ENCODE measurements at places on chromosomes 7 and 10. TPM values are rescaled to one million over a fixed set of nuclear protein-coding genes. Genes with fewer than 3 reads are reported as not detected.
A peak's percentile ranks its signal among the peaks of the same experiment; 100 is the strongest.

Gene ZNF365
- total RNA-seq: not detected

Gene HPSE2
- not detected for total RNA-seq

Gene MMP21
- 0.16 TPM for total RNA-seq

Gene ASB10
- total RNA-seq: not detected

Gene CALHM2
- 3.2 TPM for total RNA-seq

Gene ADCYAP1R1
- 4.6 TPM for total RNA-seq

Gene CCDC3
- 1.6 TPM for total RNA-seq

Gene C10orf62
- not detected for total RNA-seq

Gene C10orf143
- total RNA-seq: 4.0 TPM

Gene INTS15
- 21.8 TPM for total RNA-seq

Gene CRPPA
- 0.80 TPM for total RNA-seq

GRCh38 chr10:125662584-125662983 is 20.4 kb downstream of the TEX36 start:
- no peak for DNase-seq

- DNase-seq: no peak
Measured at GRCh38 chr7:94426980-94427875, 32.5 kb downstream of the COL1A2 start.

DNA sequence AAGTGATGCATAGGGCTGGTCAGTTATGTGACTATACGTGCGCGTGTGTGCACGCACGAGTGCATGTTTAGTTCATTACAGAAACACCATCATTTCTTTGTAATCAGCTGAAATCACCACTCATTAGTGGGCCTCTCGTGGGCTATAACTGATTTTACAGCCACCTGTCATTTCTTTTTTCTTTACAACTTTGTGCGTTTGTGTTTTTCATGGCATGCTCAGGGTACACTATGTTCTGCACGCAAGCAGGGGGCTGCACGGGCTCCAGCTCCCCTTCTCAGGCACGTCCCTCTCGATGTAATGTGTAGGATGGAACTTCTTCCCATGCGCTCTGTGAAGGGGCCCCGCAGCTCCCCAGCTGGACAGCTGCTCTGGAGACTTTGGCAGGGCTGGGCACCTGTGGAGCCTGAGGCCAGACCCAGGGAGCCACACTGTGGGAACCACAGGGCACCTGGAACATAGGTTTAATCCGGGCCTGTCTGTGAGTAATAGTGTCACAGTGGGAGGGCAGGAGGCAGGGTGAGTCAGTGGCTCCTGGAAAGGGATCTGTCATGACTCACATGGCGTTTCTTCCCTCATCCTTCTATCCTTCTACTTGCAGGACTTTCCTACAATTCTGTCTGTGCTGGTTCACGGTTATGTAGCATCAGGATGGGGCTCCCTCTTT is 4.9 kb downstream of the GCK start:
- DNase-seq: no peak

- DNase-seq: no peak
Measured at GRCh38 chr7:113076703-113077102, 9.9 kb downstream of the GPR85 start.

DNA sequence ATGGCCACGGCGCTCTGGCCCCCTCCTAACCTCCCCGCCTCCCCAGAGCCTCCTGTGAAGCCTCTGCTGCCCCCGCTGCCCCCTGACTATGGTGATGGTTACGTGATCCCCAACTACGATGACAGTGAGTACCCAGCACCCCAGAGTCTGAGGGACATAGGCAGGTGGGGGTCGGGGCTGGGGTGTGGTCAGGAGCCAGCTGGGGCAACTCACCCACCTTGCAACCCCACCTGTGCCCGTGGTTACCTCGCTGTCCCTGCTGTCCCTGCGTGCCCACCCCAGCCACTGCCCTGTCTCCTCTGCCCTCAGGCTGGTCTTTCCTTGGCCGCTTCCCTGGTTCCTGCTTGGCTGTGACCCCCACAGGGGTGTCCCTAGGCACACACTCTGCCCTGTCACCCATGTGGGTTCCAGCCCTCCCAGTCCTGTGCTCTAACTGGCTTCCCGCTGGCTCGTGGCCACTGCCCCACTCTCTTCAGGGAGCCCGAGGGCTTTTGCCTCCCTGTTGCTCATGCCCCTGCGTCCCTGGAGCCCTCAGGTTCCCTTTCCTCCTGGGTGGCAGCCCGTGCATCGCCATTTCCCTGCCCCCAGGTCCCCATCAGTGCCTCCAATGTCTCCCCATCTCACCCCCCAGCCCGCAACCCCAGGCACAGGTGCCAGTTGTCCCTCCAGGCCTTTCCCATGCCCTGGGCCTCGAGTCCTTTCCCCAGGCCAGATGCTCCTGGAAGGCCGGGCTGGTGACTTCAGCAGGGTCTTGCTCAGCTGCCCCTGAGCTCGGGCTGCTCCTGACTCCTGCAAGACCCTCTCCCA is 4.0 kb downstream of the AEBP1 start:
- no peak for DNase-seq

- no peak for DNase-seq
Measured at GRCh38 chr10:78865538-78865875, 203.3 kb upstream of the ZMIZ1 start.

GRCh38 chr10:76581506-76582256 is 1055.9 kb downstream of the KCNMA1 start:
- DNase-seq: no peak

DNA sequence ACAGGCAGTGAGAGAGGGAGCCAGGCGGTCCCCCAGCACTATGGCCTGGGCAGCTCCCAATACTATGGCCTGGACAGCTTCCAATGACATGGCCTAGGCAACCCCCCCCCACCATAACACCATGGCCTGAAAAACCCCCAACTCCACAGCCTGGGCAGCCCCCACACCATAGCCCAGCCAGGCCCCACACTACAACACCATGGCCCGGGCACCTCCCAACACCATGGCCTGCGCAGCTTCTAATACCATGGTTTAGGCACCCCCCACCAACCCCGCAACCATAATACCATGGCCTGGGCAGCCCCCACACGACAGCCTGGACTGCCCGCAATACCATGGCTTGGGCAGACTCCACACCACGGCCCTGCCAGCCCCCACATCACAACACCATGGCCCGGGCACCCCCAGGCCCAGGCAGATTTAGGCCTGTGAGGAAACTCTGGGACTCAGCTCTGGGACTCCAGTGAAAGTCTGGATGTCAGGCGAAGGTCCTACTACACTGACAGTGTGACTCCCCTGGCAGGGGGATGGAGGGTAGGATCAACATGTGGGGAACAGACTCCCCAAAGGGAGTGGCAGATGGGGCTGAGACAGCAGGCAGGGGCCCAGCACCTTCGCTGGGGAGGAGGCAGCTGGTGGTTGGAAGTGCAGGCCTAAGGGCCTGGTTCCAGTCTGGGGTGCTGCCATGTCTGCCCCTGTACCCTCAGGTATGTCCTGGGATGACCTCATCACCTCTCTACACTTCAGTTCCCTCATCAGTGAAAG is 8.7 kb downstream of the CPXM2 start:
- no peak for DNase-seq

GRCh38 chr10:125982260-125982948 is 86.0 kb downstream of the FANK1 start:
- DNase-seq: peak; percentile 17

- DNase-seq: no peak
Measured at GRCh38 chr7:48901966-48902365, 22.4 kb upstream of the CDC14C start.

- DNase-seq: no peak
Measured at GRCh38 chr7:114812570-114812969, 109.3 kb upstream of the MDFIC start.

GRCh38 chr10:49254556-49255318 is 44.2 kb upstream of the C10orf71 start:
- no peak for DNase-seq

GRCh38 chr7:19526639-19527038 is 182.2 kb downstream of the POLR1F start:
- DNase-seq: no peak

DNA sequence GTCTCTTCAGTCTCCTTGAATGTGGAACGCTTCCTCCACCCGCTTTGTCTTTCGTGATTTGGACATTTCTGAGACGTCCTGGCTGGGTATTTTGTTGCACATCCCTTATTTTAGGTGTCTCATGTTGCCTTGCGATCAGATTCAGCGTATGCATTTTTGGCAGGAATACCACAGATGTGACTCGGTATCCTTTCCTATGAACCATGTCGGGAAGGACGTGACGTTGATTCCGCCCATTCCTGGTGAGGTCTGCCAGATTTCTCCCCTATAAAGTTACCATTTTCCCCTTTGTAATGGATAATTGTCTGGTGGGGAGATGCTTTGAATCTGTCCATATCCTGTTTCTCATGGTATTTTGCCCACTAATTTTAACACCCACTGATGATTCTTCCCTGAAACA is 49.6 kb downstream of the RBM17 start:
- no peak for DNase-seq

DNA sequence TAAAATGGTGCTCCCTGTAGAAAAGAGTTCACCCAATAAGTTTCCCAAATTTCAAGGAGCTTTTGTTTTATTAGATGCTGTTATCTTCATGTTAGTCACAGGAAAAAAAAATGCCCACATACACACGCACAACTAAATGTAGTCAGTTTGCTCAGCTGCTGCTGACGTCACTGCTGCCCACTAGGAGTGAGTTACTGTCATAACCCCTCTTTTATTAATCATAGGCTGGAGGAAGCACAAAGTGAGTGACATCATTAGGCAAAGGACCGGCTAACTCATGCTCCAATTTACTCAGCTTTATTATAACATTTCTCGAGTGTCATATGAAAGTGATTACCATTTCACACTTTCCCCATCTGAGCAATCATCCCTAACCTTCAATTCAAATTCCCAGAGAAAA is 6.7 kb upstream of the INHBA start:
- no peak for DNase-seq

DNA sequence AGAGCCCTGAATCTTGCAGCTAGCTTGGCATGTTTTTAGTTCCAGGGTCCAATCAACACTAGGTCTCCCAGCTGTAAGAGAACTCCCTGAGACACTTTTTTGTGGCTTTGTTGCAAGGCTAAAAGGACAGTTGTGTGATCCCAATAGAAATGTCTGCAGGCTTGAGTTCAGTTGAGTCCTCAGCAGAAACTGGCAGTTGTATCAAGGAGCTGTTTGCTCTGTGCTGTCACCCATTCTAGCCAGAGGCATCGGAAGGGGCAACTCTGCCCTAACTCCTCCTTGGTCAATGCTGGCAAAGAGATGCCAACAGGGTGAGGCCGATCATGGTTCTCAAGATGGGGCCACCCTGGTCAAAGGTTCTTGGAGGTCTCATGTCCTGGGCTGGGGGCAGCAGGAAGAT is 224.1 kb downstream of the BUB3 start:
- DNase-seq: no peak

DNA sequence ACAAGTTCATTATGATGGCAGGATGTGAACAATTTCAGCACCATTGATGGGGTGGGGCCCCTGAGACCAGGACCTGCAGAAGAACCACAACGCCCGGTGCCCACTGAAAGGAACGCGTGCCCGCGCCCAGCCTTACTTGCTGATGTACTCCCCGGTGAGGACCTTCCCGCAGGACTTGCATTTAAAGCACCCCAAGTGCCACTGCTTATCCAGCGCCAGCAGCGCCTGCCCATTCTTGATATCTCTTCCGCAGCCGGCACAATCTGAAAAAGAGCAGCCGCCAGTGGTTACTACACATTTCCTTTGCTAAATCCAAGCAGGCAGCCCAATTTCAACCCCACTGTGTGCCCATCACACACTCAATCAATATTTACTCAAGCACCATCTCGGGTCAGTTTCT is 110.6 kb downstream of the ABLIM1 start:
- DNase-seq: no peak

DNA sequence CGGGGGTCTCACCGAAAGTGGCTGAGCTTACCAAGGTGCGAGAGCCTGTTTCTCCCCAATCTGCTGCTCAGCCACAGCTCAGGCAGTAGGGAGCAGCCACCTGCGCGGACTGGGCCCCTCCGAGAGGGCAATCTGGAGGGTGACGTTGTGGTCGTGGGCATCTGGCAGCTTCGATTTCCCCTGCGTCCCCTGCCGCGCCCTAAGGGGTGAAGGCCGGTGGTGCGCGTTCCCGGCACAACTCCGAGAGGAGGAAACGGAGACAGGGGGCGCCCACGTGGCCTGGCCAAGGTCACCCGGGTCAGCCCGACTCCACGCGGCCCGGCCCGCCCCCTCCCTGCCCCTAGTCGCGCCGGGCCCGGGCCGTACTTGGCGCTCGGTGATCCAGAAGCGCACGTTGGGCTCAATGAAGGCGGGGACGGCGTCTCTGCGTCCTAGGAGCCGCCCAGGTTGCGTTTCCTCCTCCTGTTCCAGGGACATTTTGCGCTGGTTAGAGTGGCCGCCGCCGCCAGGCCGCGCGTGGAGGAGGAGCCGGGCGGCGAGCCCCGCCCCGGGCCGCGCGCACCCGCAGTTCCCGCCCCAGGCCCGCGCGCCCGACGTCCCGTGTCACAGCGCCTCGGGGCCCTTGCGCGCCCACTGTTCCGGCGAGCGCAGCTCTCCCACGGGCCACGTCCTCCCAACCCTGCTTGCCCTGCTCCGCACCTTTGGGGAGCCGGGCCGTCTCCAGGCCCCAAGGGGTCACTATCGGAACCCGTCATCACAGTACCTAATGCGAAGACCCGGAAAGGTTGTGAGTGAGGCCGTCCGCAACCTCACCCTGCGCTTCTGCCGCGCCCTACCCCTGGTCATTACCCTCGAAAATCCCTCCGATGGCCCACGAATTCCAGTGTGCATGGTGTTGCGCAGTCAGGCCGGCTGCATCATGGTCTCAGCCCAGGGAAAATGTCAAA is at the start of gene SFXN4:
TSS of gene SFXN4 (minus strand) at position 544 of the 947 bp plus-strand sequence. CDS start at position 477, 67 bp downstream.
- DNase-seq: peak; percentile 85

GRCh38 chr7:105691082-105691679 is 109.9 kb upstream of the EFCAB10 start:
- peak; percentile 15 for DNase-seq

- no peak for DNase-seq
Measured at GRCh38 chr7:34011696-34012095, 106.4 kb downstream of the BMPER start.

DNA sequence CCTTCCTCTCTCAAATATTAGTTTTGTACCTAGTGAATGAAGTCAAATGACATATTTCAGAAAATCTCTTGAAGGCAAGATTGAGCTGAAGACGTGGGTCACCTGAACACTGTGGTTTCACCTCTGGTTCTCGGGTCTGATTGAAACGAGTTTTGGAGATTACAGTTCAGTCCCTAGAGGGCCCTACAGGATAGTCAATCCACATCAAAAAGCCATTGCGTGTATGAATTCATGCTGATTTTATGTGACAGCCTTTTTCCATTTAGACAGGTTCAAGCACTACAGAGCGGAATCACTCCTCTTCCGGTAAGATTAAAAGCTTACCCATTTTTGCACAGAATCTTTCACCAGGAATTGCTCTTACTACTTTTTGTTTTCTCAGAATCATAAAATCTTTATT is 62.2 kb downstream of the VIM start:
- DNase-seq: no peak

Data from transverse colon (tissue), 4 donors.